ENCODE measurements at places on chromosomes 16 and 17.

DNA sequence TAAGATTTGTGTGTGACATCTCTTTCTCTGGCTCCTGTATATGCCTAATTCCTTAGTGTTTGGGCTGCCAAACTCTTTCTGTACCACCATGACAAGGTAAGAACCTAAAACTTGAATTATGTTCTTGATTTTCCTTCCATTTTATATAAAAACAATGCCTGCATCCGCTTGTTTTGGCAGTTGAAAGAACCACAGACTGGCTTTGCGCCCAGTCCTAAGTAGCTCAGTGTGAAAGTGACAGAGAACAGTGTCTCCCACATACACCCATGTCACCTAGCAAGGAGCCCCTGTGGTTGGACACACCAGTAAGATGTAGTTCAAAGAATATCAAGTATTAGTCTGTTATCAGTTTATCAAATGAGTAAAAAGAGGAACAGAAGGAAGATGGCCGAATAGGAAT lies 40.7 kb upstream of the SLC6A2 start:
- no peak for DNase-seq

DNA sequence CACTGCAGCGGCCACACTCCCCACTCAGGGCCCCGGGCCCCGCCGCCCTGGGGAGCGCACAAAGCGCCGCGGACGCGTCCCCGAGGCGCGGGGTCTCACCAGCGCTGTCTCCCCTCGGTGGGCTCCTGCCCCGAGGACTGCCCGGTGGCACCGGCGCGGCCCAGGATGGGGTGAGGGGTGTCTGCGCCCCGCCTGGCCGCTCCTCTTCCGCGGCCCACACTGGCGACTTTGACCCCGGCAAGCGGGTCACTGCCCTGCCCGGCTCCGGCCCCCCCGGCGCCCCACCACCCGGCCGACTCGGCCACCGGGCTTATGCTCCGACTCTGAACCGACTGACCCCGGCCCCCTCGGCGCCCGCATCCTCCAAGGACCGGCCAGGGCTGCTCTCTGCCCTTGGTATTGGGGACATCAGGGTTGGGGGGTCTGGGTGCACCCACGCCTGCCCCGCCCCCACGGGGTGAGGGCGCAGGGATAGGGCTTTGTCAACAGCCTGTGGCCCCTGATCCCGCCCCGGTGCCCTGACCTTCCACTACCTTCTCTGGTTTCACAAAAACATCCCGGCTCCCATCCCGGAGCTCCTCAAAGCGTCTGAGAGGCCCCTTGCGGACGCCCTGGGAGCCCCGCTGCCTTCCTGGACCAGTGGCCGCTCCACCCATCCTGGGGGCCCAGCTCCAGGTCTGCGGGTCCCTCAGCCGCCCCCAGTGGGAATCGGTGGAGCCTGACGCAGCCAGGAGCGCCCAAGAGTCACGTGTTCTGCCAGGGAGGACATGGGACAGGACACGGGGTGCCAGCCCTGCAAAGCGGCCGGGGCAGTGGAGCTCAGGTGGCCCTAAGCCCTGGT lies 829 bp downstream of the GCGR start:
- DNase-seq, result no peak

DNA sequence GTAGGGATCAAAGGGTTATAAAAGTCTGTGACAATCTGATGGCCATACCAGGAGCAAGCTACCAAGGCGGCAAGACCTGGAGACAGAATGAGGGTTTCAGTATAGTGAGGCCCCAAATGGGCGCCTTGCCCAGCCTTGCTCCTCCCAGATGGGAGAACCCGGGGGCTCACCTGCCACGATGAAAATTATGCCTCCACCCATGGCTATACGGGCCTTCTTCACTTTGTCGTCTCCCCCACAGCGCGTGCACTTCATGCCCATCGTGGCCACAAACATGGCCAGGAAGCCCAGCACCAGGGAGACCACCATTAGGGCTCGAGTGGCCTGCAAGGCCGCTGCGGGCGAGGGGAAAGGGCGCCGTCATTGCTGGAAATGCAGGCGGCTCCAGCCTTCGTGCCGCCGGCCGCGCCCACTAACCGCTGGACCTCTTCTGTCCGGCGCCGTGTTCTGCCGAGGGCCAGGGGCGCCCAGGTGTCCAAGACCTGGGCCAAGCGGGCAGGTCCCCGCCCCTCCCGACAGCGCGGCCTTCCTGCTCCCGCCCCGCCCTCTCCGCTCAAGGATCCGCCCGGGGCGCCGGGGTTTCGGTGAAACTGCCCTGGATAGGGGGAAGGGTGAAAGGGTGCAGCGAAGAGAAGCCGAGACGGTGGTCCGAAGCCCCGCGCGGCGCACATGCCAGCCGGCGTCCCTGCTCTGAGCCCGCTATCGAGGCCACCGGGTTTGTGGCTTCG lies 1.5 kb downstream of the CLDN7 start:
- DNase-seq, result peak; percentile 25

- no peak for DNase-seq
These were observed 138.3 kb downstream of the UTP18 start for GRCh38 chr17:51398687-51399086.

DNA sequence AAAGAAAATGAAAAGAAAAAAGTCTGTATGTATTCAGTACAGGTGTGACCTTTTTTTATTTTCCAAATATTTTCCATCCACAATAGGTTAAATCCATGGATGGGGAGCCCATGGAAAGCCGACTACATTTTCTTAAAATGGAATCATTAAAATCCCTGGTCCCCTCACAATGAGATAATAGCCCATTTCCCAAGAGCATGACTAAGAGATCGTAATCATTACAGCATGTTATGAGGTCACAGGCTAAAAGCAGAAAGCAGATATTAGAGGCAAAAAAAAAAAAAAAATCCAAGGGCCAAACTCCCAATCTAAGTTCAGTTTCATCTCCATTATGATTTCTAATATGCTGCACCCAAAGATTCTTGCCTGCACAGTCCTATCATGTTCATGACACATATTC lies 44.7 kb downstream of the CYTH1 start:
- no peak for DNase-seq

DNA sequence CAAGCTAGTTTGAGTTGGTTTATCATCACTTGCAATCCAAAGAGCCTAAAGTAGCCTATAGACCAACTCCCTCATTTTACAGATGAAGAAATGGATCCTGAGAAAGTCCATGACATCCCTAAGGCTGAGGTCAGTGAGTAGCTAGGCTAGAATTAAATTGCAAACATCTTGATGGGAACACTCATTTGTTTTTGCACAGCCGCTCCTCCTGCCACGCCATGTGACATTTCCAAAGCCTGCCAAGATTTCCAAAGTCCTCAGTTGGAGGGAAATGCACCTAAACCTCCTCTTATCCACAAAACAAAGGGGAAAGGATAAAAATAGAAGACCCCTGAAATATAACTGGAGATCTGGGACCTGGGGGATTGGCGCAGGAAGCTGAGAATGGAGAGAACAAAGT lies 15.0 kb downstream of the TMEM92 start:
- DNase-seq, result no peak

DNA sequence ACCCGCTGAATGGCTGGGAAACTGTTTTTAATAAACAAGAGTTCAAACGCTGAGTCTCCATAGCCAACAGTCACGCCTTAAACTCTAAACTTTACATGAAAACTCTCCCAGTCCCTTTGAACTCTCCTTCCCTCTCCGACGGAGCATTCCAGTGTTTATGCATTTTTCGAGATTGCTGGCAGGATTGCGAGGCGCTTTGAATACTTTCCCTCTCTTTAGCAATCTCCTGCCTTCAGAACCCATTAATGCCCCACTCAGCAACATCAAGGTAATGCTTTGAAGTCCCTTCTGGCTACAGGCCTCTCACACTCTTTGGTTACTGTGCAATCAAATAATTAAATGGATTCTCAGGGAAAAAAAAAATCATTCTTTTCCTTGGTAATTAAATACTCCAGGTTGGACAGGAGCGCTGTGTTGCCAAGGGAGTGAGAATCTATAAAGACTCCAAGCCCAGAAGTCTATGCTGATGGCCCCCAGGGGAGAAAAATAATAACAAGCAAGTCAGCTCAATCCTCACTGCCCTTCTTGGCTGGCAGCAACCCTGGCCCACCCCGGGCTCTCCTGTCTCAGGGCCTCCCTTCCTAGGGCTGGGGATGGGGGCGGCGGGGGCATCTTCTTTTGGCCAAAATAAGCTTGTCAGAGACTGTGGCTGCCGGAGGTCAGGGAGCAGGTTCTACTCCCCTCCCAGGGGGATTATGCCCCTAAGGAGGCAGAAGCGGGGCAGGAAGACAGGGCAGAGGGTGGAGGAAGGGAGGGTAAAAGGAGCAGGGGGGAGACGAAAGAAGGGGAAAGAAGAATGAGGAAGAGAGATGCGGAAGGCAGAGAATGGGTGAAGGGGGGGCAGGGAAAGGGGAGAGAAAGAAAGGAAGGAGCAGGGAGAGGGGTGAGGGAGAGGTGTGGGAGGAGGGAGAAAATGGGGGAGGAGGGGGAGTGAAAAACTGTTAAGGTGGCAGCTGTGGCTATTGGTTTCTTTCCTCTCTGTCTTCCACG lies 45.2 kb downstream of the AXIN2 start:
- peak; percentile 41 for DNase-seq

DNA sequence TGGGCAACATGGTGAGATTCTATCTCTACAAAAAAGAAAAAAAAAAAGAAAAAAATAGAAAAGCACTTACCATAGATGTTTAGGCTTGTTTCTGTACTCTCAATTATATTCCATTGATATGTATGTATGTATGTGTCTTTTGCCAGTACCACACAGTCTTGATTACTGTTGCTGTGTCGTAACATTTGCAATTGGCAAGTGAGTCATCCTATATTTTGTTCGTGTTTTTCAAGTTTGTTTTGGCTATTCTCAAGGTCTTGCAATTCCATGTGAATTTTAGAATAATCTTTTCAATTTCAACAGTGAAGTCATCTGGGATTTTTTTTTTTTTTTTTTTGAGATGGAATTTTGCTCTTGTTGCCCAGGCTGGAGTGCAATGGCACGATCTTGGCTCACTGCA lies 19.3 kb downstream of the SPECC1 start:
- DNase-seq, result no peak

GRCh38 chr17:82848022-82848592 lies 8.3 kb upstream of the ZNF750 start:
- DNase-seq, result peak; percentile 40

All from NCI-H2081 (cell line).